ENCODE measurements at places on chromosomes 4 and X.

- DNase-seq: peak; percentile 87
Measured at GRCh38 chrX:75278991-75279390, 5.1 kb downstream of the UPRT start.

GRCh38 chr4:184460499-184461285, 13.7 kb downstream of the IRF2 start:
- no peak for DNase-seq

- DNase-seq: no peak
Measured at GRCh38 chr4:88734403-88734949, 36.8 kb upstream of the NAP1L5 start.

DNA sequence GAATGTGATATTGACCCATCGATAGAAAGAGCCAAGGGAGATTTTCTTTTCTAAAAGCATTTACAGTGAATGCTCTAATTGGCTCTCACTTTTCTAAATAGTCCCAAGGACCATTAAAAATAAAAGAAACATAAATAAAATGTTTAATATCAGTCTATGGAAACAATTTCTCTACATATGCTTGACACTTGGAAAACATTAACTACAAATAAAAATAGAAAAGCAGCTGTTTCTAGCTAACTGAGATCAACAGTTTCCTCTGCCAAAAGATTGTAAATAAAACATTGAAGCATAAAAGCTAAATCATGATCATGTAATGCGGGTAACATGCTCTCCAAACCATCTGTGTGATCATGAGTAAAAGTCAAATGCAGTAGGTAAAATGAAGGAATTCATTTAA, 49.7 kb downstream of the CORIN start:
- no peak for DNase-seq

Data from H4 (cell line).